KG1 (cell line): ENCODE measurements at places on chromosomes 2 and 18.

GRCh38 chr18:864872-865273, 39.8 kb upstream of the ADCYAP1 start:
- DNase-seq, result peak; percentile 25

- no peak for DNase-seq
Observed at GRCh38 chr2:97707362-97708047, 5.9 kb upstream of the ZAP70 start.

- no peak for DNase-seq
Observed at GRCh38 chr2:240513549-240514287, 44.1 kb downstream of the ANKMY1 start.

- DNase-seq, result no peak
Observed at GRCh38 chr2:15667809-15668556, 76.3 kb downstream of the DDX1 start.

GRCh38 chr18:33580546-33580945, 2.5 kb downstream of the ASXL3 start:
- no peak for DNase-seq

GRCh38 chr18:75275226-75275625, 64.6 kb downstream of the TSHZ1 start:
- DNase-seq, result no peak

DNA sequence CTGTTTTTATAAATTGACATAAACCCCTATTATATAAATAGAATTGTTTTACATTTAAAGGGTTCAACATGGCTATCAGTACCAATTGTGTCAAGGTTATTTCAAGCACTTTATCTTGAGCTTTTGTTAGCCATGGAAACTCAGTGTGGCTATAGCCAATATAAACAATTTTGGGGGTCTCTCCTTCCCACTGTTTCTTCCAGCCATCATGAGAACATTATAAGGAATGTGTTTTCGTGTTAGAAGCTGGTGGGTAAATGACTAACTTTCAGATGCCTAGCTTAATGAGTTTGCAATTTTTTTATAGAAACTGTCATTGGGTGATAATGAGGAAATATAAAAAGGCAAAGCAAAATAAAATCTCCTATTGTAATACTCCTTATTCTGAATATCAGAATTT, 153.5 kb upstream of the FOSL2 start:
- DNase-seq, result no peak

DNA sequence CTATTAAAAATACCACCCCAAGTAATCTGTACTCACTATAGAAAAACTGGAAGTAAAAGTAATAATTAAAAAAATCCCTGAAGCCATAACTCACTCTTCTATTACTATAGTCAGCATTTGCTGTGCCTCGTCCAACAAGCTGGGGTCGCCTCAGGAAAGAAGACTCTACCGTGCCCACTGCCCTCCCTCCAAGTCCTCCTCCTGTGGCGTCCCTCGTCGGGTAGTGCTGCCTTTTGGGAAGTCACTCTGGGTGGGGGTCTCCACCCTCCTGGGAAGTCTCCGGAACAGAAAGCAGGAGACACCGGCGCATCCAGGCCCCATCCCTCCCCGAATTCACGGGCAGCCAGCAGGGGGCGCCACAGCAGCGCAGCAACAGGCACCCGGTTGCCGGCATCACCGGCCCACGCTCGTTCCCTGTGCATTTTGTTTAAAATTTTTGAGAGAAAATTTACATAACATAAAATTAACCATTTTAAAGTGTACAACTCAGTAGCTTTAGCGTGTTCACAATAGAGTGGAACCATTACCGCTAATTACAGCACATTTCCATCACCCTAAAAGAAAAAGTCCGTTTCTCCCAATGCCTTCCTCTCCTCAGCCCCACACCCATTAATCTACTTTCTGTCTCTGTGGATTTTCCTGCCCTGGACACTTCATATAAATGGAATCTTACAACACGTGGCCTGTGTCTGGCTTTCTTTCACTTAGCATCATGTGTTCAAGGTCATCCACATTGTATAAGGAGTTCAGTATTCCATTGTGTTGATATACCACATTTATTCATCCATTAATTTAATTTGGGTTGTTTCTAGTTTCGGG, 62.2 kb downstream of the ADNP2 start:
- DNase-seq, result no peak

GRCh38 chr2:109377976-109378375, 235.8 kb downstream of the SEPTIN10 start:
- DNase-seq, result no peak

GRCh38 chr2:81196933-81197628, 892.5 kb upstream of the LRRTM1 start:
- no peak for DNase-seq
